ENCODE measurements at places on chromosomes 16 and 17.
A peak's percentile ranks its signal among the peaks of the same experiment; 100 is the strongest.

DNA sequence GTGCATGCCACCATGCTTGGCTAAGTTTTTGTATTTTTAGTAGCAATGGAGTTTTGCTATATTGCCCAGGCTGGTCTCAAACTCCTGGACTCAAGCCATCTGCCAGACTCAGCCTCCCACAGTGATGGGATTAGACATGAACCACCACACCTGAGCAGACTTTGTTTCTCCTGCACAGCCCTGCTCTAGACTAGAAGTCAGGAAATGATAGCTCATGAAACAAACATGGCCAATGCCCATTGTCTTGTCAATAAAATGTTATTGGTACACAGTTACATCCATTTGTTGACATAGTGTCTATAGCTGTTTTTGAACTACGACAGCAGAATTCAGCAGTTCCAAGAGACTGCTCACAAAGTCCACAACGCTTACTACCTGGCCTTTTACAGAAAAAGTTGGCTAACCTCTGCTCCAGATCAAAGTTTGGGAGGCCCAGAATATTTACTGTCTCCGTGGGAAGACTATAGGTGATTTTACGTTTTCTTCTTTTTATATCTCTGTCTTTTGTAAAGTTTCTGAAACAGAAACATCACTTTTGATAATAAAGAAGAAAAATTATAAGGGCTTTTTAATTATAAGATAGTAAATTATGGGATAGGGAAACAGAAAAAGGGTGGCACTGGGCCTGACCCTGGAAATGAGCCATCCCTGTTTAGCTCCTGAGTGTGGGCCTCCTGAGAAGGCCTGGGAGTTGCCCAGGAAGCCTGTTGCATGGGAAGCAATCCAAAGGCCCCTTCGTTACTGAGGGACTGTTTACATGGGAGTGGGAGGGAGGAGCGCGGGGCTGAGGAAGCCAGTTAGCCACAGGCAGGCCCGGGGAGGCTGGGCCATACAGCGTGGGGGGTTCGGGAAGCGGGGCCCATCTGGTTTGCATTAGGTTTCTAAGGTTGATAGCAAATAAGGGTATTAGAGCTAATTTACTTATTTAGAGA, 201.5 kb downstream of the IRF8 start:
- DNase-seq, result no peak

- no peak for DNase-seq
These were observed 180.7 kb upstream of the CACNG5 start for GRCh38 chr17:66654106-66654740.

DNA sequence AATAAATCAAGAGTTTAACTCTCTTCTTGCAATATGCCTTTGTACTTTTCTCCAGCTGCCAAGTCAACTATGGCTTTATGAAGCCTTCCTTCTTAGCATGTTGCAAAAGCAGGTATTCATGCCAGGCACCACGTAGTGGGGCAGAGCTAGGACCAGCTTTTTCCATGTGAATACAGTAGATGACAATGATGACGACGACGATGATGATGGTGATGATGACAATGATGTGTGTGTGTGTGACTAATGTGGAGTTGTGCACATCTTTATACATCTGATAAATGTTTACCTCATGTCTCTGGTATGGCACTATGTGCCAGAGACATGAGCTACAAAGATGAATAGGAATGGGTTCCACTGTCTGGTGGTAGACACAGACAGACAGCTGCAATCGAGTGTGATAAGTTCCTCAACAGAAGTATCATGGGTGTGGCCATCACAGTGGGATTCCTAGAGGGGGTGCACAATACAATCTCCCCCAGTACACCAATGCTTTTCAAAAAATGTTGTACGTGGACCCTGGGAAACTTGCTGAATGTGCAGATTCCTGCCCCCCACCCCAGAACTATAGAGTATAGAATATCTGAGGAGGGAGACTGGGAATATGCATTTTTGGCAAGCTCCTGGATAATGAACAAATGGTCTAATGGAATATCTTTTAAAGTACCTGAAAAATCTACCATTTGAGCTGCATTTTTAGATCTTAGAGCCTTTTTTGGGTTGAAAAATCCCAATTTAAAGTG, 183.4 kb downstream of the ABCC12 start:
- no peak for DNase-seq

DNA sequence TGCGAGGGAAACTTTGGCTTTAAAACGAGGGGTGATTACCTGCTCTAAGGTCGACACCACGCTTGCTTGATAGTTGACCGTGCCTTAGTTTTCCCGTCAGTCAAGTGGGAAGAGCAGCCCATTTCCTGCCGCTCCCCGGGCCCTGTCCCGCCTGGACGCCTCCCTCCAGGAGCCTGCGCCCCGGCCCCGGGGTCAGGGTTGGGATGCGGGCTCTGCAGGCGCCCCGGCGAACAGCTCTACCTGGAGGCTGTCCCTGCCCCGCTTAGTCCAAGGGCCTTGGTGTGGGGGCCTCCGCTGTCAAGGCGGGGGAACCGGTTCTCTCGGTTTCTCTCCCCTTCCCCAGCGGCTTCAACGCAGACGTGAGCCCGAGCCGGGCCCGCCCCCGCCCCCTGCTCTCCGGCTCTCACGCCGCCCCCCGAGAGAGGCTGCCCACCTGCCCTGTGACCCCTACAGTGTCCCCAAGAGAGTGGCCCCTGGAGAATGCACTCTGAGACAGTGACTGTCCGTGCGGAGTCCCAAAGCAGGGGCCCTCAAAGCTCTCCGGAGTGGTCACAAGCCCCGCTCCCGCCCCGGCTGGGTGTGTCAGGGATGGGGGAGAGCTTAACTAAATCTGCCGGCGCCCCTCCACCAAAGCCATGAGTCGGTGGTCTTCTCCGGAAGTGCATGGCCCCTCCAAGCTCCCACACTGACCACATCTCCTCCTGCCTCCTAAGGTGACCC, 117.4 kb upstream of the SMURF2 start:
- DNase-seq, result no peak

DNA sequence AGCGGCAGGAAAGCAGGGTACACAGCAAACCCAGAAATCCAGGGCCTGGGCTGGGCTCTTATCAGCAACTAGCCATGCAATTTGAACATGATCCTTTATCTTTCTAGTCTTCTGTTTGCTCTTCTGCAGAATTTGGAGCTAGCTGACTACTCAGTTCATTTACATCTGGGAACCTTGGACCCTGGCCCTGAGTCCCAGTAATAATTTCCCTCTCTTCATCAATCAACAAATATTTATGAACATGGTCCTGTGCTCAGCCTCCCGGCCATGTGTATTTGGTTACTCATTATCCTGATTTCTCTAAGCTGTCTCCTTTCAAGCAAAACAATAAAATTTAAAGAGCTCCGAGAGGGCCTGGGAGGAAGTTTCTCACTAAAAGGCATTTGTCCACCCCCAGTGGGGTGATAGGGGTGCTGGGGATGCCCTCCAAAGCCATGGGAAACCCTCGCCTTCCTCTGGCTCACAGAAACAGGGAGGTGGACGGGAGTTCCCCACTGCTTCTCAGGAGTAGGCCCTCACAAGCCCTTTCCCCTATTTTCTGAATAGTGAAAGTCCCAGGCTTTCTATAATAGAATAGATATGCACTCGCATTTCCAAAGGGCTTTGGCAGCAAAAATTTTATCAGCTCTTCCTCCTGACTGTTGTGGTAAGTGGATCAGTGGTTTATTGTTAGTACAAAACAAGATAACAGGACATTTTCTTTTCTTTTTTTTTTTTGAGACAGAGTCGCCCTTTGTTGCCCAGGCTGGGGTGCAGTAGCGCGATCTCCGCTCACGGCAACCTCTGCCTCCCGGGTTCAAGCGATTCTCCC, 6.9 kb upstream of the WDR59 start:
- no peak for DNase-seq

DNA sequence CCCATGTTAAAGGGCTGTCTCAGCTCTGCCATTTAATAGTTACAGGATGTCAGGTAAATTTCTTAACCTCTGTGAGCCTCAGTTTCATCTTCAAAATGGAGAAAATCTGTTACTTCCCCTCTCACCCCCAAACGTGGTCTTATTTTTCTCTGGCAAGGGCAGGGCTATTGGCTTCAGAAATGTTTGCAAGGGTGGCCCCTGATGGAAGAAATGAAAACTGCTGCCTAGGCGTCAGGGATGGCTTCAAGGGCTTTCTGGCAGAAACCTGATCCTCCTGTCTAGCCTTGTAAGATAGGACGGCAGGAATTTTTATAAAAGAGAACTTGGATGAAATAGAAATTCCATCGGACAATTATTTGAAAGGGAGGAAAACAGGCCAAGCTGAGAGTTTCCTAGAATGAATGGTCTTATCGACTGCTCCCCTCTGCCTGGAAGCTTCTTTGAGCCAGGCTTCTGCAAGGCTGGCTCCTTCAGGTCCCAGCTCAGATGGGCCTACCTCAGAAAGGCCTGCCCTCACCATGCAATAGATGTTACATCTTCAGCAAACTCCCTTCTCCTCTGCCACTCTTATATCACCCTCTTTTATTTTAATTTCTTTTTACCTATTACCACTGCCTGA, 43.0 kb upstream of the TANGO6 start:
- peak; percentile 68 for DNase-seq

GRCh38 chr16:56860226-56861020, 4.6 kb upstream of the SLC12A3 start:
- no peak for DNase-seq

DNA sequence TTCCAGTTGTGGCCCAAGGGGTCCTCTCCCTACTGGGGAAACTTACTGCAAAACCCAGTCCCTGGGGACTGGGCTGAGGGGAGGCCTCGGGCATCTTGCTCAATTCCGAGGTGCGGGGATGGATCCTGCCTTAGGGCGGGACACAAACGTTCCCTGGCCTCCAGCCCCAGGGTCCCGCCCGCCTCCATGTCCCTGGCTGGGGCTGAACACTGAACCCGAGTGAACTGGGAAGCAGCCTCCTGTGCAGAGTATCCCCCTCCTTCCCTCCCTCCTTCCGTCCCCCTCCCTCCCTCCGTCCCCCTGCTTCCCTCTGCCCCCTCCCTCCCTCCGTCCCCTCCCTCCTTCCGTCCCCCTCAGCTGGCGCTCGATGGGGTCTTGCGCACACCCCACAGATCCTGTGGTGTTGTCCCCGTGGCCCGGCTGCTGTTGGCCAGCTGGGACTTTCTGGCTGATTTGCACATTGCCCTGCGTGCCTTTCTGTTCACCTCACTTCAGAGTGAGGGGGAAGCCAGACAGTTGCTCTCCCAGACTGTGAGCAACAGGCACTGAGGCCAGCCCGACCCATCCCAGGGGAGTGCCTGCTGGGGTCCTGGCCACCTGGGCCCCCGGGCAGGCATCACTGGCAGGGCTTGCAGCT, 5.5 kb downstream of the TRAF7 start:
- DNase-seq, result no peak

DNA sequence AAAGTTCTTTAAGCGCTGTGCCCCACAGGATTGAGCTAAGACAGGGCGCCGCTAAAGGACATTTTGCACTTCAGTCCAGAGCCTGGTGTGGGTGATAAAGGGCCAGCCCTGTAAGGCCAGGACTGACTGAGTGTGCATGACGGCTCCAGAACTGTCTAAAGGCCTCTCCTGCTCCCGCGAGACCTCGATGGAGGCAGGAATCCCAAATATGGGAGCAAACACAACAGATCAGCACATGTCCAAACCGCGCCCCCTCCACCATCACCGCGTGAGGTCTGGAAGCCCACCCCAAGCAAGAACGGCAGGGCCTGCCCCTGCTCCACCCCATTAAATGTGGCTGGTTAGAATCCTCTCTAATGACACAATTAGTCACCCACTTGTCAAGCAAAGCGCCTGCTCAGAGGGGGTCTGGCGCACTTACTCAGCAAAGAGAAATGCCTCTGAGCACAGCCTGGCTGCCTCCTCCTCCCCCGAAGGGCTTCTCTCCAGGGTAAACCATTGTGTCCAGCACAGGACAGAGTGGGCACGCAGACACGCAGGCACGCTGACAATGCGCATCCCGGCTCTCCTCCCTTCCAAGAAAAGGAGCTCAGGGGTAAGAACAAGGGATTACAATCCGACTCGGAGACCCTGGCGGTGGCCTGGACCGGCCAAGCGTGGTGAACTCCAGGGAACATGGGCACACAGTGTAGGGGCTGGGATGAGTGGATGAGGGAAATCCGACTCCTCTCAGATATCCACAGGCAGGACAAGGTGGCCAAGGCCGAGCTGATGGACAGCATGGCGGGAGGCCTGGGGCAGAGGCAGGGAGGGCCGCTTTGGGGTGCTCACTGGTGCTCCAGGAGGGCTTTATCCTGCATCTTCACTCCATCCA, 1.5 kb downstream of the MXRA7 start:
- DNase-seq, result no peak

DNA sequence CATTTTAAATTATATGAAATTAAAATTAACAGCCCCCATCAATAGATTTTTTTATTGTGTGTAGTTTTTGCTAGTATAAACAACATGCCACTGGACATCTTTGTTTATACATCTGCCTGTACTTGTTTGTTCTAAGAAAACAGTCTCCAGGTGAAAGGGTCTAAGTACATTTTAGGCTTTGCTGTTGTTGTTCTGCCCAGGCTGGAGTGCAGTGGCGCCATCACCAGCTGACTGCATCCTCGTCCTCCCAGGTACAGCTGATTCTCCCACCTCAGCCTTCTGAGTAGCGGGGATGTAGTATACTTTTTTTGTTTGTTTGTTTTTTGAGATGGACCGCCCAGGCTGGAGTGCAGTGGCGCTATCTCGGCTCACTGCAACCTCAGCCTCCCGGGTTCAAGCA, 25.5 kb downstream of the C17orf58 start:
- no peak for DNase-seq

DNA sequence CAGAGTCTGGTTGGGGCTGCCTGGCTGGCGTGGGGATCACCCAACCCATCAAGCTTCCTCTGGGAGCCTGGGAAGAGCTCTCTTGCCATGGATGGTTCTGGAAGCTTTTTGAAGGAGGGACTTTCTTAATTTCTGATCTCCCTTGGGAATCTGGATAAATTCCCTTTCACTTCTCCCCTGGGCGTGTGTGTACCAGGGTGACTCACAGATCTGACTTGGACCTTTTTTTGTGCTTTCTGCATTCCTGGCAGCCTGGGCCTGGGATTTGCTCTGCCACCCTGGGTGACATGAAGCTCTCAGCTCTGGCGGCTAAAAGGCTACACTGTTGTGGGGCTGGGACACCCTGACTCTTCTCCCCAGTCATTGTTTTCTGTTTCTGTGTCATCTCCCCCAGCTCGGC, 70.1 kb downstream of the ABCC1 start:
- DNase-seq, result no peak

- no peak for DNase-seq
These were observed 12.8 kb downstream of the FLCN start for GRCh38 chr17:17224137-17224536.

DNA sequence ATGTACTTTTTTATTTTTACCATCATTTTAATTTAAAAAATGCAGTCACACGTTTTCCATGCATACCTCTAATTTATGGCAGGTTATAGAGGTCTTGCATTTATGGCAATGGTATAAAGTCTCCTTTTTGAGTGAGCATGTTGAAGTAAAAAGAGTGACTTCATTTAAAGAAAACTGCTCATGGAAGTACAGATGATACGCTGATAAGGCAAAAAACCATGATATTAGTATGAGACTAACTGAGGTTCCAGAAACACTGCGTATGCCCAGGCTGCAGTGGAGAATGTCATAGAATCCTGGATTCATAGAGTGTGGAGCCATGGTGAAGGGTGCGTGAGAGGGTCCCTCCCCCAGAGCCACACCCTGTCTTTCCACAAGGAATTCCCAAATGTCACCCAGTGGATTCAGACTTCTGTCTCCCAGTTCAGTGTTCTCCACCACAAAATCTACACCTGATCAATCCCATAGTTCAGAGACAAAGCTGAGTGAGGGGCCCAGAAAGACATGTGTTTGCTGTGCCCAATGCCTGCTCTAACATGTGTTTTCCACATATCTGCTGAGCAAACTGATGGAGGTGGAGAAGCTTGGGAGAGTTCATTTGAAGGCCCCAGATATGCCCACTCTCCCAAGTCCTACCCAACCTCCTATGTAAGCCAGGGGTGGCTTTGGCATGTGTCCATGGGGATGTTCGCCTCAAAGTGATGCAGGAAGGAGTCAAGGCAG, 69.4 kb downstream of the SLC6A2 start:
- DNase-seq, result no peak

Data from right renal cortex interstitium (tissue), 3 donors.